Activated CD8-positive, alpha-beta memory T cell treated with anti-CD3 and anti-CD28 coated beads for 4 hours (primary cell): ENCODE measurements at places on chromosomes 1 and 21.

GRCh38 chr1:8025671-8026144, 401 bp downstream of the ERRFI1 start:
- no peak for DNase-seq

DNA sequence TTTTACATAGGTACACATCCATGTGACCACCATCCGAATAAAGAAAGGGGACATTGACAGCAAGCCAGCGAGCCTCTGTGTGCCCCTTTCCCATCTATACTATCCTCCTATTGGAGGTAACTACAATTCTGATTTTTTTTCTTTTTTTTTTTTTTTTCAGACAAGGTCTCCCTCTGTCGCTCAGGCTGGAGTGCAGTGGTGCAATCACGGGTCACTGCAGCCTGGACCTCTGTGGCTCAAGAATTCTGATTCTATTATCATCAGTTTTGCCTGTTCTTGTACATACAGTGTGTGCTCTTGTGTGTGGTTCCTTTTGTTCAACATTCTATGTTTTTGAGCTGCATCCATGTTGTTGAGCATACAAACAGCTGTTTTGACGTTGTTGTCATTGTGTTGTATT, 56.0 kb upstream of the SRSF10 start:
- DNase-seq, result no peak

- DNase-seq, result no peak
Observed at GRCh38 chr1:41051022-41051421, 29.5 kb upstream of the SLFNL1 start.

- no peak for DNase-seq
Observed at GRCh38 chr1:6007318-6008083, 15.3 kb upstream of the NPHP4 start.

DNA sequence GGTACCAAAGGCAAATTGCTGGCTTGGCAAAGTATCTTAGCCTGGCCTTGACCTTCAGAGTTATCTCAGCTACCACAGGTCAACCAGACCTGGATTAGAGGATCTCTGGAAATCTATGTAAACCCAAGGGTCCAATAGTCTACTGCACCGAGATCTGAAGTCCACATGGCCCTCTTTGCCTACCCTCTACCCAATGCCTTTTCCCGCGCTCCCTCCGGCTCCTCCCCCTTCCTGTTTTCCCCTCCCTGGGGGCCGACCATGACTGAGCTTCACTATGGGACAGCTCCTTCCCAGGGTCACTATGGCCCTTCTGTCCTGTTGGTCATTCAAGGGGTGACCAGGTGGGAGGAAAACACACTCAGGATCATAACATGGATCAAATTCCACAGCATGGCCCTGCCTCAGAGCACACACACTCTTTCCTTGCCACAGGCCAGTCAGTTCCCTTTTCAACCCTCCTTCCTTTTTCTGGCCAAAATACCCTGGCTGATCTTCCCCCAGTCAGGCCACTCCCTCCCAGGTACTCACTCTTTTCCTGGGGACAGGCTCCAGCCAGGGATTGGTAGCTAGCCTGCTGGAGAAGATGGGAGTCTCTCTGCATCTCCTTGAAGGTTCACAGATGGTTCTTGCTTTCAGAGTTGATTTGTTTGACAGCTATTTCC, 19.1 kb upstream of the TMEM183A start:
- no peak for DNase-seq

DNA sequence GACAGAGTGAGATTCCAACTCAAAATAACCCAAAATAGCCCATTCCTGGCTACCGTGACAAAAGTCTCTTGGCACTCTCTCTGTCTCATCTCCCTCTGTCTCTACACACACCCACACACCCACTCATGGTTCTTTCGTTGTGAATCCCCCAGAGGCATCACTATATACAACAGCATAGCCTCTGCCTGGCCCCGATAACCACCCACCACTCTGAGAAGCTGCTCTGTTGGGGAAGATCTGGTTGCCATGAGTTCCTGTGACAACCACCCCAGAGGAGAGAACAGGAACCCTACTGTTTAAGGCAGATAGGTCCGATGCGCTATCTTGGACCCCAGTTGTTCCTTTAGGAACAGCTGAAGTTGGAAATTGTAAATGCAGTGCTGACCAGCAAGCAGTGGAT, 70.4 kb upstream of the LYST start:
- DNase-seq, result no peak

GRCh38 chr1:173479649-173480048, 2.5 kb downstream of the PRDX6 start:
- DNase-seq, result no peak
